ENCODE measurements at places on chromosomes 2 and 18.

DNA sequence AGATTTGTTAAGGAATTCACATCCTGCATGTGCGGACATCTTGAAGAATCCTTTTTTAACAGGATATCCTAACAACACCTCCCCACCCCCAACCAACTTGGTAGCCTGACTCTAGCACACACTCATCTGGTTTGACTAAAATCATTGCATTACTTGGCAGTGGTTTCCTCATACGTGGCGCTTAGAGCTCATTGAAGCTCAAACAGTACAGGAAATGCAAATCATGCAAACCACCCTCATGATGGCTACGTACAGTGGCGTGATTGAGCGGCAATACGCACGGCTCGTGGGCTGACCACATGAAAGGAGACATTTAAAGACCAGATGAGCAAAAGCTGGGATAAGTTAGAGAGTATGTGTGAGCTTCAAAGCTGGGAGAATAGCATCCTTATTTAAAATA lies 336.2 kb downstream of the ZEB2 start:
- peak; percentile 73 for DNase-seq

DNA sequence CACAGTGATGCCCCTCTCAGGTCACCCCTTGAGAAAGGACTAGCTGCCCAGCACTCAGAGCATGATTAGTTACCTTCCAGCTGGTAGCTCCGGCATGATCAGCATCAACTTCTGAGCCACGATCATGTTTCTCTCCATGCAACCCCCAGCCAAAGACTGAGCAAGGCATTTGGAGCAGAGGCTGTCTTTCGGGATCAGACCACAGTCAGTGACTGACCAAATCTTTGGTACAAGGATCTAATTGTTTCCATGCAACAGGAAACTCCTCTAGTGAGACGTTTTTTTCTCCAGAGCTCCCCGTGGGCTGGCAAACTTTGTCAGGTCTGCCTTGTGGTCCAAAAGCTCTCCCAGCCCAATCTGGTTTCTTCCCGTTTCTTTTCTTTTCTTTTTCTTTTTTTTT lies 244.3 kb downstream of the METTL4 start:
- DNase-seq: no peak

DNA sequence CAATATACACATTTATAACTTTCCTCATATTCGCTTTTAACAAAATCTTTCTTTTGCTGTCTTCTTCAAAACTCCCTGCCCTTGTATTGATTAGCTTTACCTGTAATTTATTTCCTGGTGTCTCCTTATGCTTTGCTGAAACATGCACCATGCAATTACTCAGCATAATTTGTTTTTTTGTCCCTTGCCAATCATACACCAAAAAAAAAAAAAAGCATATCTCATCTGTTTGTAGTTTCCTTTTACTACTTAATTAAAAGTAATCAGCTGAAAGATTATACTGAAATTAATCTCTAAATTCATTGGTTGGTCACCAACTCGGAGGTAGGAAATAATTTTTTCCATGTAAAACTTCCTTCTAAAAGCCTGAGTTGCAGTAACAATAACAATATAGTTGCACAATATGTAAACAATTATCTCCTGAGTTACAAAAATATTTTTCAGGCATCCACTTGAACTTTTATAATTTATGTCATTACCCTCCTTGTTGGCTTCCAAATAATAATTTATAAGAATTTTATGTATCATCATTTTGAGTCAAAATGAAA lies 53.0 kb upstream of the ROCK1 start:
- DNase-seq: no peak

DNA sequence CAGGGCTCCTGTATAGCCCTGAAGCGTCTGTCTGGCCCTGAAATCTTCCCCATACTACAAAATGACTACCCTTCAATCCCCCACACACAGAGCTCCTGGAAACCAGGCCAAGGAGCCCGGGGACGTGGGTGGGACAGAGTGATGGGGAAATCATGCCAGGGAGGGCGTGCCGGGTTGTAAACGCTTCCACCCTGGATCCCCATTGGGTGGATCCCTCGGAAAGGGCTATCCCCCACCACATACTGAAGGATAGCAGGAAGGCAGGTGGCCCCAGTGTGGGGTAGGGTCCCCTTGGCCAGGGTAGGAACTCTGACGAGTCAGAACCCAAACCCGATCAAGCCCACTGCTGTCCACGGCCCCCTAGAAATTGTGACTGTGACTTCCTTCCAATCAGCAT lies 91.7 kb downstream of the INHBB start:
- DNase-seq: no peak

GRCh38 chr2:18788592-18788991 lies 199.2 kb upstream of the NT5C1B start:
- DNase-seq: no peak

DNA sequence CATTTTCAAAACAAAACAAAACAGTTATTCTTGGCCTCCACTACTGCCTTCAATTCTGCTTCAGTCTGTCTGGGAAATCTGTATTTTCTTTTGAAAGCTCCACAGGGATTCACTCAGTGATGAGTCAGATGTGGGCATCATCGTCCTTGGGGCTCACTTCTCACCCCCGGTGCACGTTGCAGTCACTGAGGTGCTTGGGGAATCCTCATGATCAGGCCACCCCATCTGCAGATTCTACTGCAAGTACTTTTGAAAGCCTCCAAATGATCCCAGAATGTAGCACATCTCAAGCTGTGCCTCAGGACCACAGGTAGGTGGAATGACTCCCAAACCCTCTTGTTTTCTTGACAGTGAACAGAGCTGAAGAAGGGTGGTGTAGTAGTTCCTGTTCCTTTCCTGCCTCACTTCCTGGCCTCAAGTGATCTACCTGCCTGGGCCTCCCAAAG lies 34.3 kb downstream of the LPIN2 start:
- no peak for DNase-seq

DNA sequence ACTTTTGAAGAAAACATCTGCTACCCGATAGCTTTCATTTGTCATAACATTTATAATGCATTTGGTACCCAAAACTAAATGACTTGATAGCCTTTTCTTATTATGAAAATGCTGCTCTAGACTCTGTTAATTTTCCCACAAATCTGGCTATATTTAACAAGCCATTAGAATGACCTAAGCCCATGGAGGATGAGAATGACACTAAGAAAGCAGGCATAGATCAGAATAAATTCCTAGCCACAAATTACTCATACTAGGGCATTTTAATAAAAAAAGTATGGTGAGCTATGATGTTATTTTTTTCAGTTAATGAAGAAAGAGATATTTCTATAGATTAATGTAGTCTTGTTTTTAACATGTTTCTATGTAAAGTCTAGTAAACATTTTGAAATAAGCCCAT lies 1728.3 kb downstream of the SUCLG1 start:
- DNase-seq: no peak

- no peak for DNase-seq
Observed at GRCh38 chr18:44899832-44900231, 219.1 kb downstream of the SETBP1 start.

- no peak for DNase-seq
Observed at GRCh38 chr2:170500770-170501169, 214.4 kb upstream of the SP5 start.

- DNase-seq: no peak
Observed at GRCh38 chr2:217948897-217949296, 53.9 kb downstream of the TNS1 start.

GRCh38 chr2:20190876-20191713 lies 33.8 kb downstream of the SDC1 start:
- no peak for DNase-seq

- DNase-seq: no peak
Observed at GRCh38 chr2:96940001-96940615, 46.3 kb downstream of the FAM178B start.

DNA sequence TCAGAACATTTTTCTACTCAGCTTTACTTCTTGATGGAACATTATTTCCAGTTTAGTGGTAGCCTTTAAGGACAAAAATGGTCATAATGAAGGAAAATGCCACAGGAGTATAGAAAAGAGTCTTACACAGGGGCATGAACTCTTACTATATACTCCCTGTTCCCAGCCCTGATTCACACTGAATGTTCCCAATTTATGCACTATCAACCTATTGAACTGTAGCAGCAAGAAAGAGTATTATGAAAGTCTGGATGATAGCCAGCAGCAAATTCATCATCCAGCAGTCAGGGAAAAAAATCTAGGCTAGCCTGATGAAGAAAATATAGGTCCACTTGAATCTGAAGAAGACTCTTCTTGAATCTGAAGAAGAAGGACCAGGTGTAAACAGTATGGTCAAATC lies 1170.3 kb upstream of the CHAC2 start:
- no peak for DNase-seq

GRCh38 chr18:34866739-34867138 lies 156.6 kb downstream of the DTNA start:
- DNase-seq: no peak

- no peak for DNase-seq
Observed at GRCh38 chr2:215269397-215270117, 42.3 kb upstream of the ATIC start.

DNA sequence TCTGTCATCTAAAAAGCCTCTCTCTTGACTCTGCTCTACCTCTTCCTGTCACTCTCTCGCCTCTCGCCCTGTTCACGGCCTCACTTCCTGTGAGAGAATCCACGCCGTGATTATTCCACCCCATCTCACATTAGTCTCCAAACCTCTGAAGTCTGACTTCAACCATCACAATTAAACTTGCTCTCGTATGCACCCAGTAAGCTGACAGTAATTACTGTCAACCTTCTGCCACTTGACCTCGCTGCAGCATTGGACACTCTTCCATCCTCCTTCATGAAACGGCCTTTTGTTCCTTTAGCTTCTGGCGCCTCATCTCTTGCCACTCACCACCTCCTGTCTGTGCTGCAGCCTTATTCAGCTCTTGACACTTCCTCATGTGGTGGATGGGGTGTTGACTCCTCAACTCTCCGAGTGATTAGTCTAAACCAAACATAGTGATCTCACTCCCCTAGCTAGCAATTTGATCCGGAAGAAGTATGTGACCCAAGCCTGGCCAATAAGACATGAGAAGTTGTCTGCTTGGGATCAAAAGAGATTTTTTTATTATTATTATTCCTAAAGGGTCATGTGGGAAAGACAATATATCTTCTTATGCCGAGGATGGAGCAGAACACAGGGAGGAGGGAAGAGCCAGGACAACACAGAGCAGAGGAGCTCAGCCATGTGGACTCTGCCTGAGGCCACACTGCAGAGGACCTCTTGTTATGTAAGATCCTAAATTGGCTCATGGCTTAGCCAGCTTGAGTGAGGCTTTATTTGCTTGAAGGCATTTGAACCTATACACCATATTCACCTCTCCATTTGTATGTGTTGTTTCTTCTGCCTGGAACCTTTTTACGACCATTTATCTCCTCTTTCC lies 38.4 kb upstream of the MYO1B start:
- peak; percentile 13 for DNase-seq

- no peak for DNase-seq
Observed at GRCh38 chr18:3441290-3441689, 8.7 kb upstream of the TGIF1 start.

- DNase-seq: no peak
Observed at GRCh38 chr2:221377066-221377465, 195.0 kb downstream of the EPHA4 start.

DNA sequence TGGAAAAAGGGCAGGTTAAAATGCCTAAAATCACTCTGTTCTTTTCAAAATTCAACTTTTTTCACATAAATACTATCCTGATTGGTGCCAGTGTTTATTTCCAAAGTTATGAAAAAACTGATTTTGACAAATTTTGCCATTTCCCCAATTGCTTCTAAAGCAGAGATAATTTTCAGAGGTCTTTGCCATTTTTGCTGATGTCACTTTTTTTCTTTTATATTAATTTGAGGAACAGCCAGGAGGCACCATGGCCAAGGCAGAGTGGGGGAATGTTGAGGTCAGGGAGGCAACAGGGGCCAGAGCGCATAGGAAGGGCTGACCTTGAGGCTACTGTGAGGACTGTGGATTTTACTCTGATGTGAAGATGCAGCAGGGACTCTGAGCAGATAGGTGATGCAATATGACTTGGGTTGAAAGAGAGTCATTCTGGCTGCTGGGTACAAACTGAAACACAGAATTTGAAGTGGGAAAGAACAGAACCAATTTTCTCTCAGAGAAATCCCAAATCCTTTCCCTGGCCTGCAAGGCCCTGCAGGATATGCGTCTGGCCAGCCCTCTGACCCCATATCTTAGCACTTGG lies 75.1 kb upstream of the LDAH start:
- no peak for DNase-seq

- DNase-seq: no peak
Observed at GRCh38 chr2:9761577-9761976, 81.7 kb upstream of the TAF1B start.
